ENCODE measurements at places on chromosomes 12 and 14. TPM values are rescaled to one million over a fixed set of nuclear protein-coding genes. Genes with fewer than 3 reads are reported as not detected.

SERPINA4 gene
- not detected for total RNA-seq

RFX4 gene
- not detected for total RNA-seq

- no peak overlapping the region for H3K27ac ChIP-seq
- H3K4me1 ChIP-seq = no peaks in the 10 kb centered on the region
- no peaks in the 10 kb centered on the region for H3K36me3 ChIP-seq
- no peaks in the 10 kb centered on the region for H3K27me3 ChIP-seq
Measured at GRCh38 chr12:13744561-13744960, 236.8 kb downstream of the GRIN2B start.

GRCh38 chr12:1791104-1791841, 29.1 kb upstream of the LRTM2 start:
- H3K4me3 ChIP-seq = no peak overlapping the region
- peaks cover 17% of the 10 kb centered on the region for H3K4me1 ChIP-seq
- H3K27ac ChIP-seq = no peak overlapping the region
- H3K27me3 ChIP-seq = peaks cover 5% of the 10 kb centered on the region
- DNase-seq = peak; percentile 63

PSME2 gene
- total RNA-seq = 110 TPM

DNA sequence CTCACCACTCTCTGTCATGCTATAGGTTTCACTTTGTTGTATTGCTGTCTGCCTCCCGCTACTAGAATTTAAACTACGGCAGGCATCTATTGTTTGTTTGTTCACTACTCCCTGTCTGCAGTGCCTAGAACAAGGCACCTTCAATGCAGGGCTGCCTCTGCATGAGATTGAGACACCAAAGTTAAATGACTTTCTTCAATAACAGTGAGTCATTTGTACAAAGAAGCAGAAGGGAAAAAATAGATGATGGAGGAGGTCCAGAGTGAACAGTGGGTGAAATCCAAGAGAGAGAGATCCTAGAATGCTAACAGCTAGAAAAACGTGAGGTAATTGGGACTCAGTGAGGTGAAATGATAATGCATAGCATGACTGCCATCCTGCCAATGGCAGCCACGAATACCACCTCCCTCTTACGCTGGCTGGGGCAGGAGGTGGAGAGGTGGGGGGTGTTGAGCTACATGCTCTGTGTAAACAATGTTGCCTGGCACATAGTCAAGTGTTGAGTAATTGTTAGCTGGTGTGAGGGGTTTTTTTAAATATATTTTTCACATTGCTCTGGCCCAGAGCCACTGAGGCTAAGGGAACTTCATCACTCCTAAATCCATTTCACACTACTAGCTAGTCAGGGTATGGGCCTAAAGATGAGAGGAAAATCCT, 367.6 kb downstream of the RPS29 start:
- H3K36me3 ChIP-seq = no peaks in the 10 kb centered on the region
- no peak for DNase-seq
- H3K27ac ChIP-seq = no peak overlapping the region
- H3K4me1 ChIP-seq = no peaks in the 10 kb centered on the region

Measured in HFFc6 (cell line).